ENCODE measurements at places on chromosomes 2 and 18.

GRCh38 chr2:62293490-62294271, 97.8 kb downstream of the B3GNT2 start:
- DNase-seq, result peak; percentile 92

- DNase-seq, result no peak
These were observed 8.9 kb downstream of the STAM2 start for GRCh38 chr2:152166633-152167032.

DNA sequence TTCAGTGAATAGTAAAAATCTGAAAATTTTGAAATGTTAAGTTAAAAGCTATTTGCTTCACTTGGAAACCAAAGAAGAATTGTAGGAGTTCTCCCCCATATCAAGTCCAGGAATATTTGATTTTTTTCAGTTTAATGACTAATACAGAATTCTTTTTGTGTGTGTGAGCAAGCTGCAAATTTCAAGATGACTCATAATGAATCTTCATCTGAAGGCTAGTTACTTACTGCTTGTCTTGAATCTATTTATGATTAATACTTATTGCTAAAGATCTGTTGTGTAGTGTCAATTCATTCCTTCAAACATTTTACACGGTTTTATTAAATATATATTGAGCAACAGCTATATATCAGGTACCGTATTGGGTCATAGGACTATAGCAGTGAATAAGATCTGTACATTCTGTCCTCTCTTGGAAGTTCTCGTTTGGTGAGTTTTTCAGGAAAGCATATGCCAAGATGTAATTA, 47.8 kb upstream of the CAVIN2 start:
- no peak for DNase-seq

DNA sequence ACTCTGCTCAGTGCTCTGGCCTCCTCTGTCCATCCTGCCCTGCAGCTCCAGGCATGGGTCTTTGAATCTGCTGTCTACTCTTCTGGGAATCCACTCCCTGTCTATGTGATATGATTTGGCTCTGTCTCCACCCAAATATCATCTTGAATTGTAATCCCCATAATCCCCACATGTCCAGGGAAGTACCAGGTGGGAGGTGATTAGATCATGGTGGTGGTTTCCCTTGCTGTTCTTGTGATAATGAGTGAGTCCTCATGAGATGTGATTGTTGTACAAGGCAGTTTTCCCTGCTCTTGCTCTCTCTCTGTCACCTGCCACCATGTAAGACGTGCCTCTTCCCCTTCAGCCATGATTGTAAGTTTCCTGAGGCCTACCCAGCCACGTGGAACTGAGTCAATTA, 881.8 kb upstream of the ID2 start:
- DNase-seq, result no peak

DNA sequence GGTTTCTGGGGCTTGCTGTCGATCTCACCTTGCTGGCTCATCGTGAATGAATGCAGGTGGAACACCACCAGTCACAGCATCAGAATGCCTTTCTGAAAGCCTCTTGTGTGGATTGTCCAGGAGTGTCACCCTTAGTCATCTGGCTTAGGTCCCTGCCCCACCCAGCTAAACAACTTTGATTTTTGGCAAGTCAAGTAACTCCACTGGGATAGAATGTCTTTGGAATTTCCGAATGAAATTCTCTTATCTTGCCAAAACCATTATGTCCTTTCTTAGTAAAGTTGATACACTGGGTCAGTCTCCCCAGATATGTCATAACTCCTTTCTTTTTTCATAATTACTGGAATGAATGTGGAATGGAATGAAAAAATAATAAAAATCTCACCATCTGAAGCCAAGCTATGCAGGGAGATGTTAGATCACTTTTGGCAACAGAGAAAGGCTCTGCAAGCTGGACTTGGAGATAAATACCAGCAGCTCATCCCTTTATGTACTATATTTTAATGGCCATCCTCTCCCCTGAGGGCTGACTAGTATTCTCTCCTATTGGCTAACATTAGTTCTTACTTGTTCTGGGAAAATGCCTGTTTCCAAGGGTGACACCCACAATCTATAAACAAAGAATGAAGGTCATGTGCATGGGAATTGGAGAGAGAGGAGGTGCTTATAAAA, 35.4 kb downstream of the INSIG2 start:
- DNase-seq, result no peak

DNA sequence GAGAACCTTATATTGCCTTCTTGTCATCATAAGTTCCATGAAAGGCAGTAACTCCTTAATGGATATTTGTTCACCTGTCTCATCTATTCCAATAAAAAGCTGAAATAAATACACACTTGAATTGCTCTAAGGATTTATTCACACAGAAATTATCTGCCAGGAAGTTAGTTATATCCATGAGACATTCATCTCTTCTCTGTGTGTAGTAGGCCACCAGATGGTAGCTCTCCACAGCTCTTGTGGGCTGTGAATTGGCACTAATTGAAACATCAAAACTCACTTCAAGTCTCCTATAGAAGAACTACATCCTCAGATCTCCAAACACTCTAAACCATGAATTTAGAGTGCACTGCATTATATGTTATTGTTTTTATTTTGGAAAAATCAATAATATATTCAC, 189.6 kb downstream of the DSC3 start:
- no peak for DNase-seq

DNA sequence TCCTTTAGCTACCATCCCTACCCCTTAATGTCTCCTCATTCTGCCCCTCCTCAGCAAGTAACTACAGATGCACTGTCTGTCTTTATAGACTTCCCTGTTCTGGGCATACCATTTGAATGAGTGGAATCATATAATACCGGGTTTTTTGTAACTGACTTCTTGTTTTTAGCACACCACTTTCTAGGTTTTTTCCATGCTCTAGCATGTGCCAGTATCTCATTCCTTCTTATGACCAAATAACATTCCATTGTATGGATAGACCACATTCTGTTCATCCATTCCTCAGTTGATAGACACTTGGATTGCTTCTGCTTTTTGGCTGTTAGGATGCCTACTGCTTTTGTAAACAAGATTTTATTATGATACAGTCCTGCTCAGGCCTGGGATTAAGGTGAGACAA, 154.7 kb downstream of the TSN start:
- DNase-seq, result no peak

DNA sequence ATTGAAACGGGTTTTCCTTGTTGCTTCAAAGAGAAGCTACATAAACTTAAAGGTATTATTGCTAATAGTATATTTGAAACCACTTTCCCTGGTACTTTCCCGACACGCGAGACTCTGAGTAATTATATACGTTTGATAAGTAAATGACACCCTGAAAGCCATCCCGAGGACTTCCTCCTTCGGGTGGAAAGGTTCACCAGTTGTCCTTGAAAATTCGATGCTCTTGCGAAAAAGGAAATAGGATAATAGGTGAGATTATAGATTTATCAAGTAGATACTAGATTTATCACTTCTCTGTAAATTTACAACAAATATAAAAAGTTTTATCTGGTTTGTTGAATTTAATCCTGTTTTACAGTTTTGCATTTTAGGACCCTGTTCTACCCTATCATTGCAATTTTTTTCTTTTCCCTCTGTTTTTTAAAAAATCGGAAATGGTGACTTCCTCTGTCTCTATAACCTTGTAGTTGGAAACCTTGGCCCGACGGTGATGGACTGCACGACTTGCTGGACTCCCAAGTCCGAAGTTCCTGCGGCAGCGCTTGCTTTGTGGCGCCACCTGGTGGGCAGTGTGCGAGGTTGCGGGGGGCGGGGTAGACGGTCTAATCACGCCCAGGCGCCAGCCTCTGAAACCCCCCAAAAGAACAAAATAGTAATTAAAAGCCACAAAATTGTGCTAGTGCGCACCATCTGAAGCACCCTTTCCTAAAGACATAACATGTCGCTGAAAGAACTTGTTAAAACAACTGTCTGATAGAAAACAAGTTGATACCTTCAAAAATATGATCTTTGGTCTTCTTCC, 972 bp upstream of the DLX2 start:
- DNase-seq, result peak; percentile 85

DNA sequence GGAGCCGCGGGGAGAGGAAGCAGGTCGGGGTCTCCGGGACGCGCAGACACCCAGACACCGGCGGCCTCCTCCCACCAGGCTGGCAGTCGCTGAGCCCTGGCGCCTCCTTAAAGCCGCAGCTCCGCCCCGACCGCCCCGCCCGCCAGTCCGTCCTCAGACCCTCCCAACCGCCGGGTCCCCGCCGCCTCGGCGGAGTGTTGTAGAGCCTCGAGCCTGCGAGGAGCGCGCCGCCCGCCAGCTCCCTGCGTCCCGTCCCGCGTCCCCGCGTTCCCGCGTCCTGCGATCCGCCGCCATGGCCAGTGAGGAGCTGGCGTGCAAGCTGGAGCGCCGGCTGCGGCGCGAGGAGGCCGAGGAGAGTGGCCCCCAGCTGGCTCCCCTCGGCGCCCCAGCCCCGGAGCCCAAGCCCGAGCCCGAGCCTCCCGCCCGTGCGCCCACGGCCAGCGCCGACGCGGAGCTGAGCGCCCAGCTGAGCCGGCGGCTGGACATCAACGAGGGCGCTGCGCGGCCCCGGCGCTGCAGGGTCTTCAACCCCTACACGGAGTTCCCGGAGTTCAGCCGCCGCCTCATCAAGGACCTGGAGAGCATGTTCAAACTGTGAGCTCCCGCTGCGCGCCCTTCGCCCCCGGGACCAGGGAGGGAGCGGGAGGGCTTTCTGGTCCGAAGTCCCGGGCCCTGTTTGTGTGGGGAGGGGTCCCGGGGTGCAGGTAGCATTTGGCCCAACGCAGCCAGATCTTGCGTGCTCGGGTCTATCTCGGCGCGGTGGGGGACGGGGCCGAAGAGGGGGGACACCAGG, at the start of gene EFHD1:
EFHD1 (plus strand) TSS at position 192 of the 793 bp plus-strand sequence; CDS start at position 293, 101 bp downstream.
- peak; percentile 68 for DNase-seq

DNA sequence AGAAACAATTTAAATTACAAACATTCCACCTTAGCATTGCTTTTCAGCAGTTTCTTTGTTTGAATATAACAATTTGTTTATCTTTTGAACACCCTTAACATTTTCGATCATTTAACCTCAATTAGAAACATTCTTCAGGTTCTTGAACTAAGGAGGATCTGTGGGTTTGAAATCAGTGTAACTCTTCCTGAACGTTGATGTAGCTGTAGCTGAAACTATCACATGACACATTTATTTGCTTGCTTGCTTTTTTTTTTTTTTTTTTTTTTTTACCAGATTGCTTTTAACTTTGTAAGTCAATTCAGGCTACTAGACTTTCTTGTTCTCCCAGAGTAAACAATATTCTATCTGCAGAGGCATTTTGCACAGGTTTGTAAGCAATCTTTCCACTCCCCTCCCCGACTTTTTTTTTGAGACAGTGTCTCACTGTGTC, 47.6 kb downstream of the GPD2 start:
- no peak for DNase-seq

DNA sequence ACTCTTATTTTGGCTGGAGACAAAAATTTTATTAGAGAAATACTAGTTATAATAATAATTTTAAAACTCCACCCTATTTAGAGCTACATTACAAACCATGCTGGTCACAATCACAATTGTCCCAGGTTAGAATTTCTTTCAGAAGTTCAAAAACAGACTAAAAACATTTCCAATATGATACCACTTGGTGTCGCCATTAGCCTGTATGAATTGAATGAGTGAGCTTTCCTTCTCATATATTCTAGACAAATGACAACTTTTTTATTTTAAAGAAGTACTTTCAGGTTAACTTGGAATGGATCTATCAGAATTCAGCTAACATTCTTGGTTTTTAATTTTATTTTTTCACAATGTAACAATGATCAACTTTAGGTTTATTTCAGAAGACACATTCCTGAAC, 48.0 kb downstream of the SERPINB8 start:
- peak; percentile 57 for DNase-seq
